T-cell (primary cell): ENCODE measurements at places on chromosomes 1 and 21.

GRCh38 chr1:51908499-51908898 lies 30.0 kb upstream of the NRDC start:
- no peak for DNase-seq

DNA sequence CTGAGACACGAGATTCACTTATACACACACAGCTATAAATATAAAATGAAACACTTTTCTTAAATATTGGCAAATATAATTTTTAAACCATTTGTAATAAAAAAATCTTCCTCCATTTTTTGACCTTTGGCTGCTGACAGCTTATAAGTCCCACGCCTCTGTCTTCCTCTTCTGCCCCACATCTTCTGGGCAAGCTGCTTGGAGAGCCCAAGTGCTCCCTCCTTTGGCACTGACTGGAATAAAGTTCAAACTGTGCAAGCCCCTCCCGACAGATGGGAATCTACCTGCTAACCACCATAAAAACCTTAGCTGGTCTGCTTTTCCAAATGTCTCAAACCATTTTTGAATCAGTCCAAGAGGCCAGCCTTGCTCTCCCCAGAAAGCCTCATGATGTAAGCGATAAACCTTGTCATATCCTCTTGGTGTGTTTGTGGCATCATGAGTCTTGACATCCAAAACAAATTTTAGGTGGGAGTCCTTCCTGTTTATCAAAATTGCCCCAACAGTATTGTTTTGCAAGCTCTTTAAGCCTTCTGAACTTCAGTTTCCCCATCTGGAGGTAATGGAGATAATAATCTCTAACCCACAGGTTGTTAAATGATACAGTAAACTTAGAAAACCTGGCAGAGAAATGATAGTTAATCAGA lies 99.8 kb downstream of the SNX7 start:
- DNase-seq: no peak

- DNase-seq: no peak
Measured at GRCh38 chr1:226086776-226087175, 24.3 kb downstream of the H3-3A start.

DNA sequence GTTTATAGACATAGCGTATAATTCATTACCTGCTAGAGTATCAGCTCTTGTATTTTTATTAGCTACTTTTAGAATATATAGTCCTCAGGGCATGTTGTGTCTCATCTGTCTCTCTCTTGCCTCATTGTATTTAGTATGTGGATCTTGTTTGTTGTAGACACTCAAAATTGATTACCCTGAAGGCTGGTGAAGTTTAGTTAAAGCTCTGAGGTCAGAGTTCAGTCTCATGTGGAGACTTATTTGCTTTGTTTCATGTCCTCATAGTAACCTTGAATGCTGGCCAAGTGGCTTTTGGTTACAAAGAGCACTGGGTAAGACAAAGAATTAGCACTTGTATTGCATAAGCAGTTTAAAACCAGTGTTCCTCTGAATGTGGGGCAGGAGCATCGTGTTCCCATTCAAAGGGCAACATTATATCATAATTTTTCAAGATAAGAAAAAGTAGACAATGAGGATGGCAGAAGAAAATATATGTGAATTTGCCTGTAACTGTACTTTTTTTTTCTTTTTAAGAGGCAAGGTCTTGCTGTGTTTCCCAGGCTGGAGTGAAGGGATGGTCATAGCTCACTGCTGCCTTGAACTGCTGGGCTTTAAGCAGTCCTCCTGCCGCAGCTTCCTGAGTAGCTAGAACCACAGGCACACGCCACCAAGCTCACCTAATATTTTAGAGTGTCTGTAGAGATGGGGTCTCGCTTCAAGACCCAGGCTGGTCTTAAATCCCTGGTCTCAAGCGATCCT lies 17.4 kb downstream of the CNST start:
- DNase-seq: no peak

DNA sequence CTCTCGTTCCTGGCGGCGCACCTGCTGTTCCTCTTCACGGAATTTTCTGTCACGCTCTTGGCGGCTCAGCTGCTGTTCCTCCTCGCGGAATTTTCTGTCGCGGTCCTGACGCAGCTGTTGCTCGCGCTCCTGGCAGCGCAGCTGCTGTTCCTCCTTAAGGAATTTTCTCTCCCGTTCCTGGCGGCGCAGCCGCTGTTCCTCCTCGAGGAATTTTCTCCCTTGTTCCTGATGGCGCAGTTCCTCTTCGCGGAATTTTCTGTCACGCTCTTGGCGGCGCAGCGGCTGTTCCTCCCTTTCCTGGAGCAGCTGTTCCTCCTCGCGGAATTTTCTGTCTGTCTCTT lies 6.4 kb downstream of the TCHH start:
- DNase-seq: no peak

- DNase-seq: no peak
Measured at GRCh38 chr1:245409341-245410195, 254.8 kb downstream of the KIF26B start.
